Thoracic aorta (tissue), 2 donors: ENCODE measurements at places on chromosomes 2 and 18. TPM values are rescaled to one million over a fixed set of nuclear protein-coding genes. Genes with fewer than 3 reads are reported as not detected.

DNA sequence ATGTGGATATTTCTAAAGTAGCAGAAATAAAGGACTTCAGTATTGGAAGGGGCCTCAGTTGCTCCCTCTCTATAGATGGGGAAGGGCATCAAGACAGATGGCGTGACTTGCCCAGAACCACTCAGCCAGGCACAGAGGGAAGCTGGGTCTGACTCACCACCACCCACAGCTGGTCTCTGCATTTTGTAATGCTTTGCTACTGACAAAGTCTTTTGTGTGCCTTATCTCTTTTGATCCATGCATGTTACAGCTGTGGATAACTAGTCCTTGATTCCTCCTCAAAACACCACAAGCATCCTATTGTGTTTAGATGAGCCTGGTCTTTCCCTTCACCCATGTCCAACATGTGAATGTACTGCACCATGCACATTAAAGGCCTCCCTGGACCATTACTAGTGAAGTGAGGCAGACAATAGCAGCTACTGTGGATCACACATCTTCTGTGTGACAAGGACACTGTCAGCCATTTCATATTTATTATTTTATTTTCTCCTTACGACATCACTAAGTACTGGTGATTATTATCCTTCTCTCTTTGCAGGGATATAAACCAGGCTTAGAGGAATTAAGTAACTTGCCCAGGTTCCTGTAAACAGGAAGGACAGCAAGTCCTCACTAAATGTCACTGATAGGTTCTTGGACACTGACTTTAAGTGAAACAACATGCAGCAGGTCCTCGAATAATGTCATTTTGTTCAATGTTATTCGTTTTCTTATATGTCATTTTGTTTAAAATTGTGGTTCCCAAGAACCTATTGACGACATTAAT is 29.6 kb upstream of the IL37 start:
- H3K27me3 ChIP-seq, result no peaks in the 10 kb centered on the region
- H3K4me3 ChIP-seq, result no peak overlapping the region
- H3K27ac ChIP-seq, result no peak overlapping the region
- no peaks in the 10 kb centered on the region for H3K4me1 ChIP-seq

- no peak overlapping the region for H3K27ac ChIP-seq
- no peak for DNase-seq
- no peaks in the 10 kb centered on the region for H3K4me1 ChIP-seq
- no peaks in the 10 kb centered on the region for H3K36me3 ChIP-seq
- no peak overlapping the region for H3K4me3 ChIP-seq
- H3K27me3 ChIP-seq, result no peaks in the 10 kb centered on the region
These were observed 1530.9 kb upstream of the LRRTM1 start for GRCh38 chr2:81835321-81836000.

DNA sequence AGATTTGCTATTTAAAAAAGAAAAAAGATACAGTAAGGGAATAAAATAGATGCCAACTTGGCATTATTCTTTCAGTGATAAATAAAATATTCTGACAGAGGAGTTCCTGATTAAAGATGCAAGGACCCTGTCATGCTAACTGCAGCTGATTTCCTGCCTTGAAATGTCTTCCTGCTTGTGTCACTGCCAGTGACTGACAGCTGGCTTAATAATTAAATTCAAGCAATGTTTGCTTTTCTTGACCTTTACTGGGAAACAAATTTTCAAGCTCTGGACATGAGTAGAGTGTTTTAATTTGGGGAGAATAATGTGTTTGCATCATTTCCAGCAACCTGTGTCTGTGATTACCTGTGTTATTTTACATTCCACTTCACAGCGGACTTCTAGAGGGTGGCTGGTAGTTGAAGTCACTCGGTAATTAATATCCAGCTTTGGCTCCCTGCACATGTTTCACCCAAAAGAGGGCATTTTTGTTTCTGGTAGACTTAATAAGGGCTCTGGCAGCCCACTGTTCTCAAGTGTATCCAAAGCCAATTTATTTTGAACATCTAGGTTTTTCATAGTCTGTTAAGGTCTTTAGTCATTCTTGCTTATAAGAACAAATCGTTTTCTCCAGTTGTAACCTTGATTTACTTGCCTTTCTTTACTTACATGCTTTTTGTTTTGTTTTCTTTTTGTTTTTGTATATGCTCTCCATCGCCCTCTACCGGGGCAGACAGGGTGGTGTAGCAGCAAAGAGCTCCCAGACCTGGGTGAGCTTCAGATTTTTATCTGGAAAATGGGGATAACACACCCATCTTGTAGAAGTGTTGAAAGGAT is 48.5 kb upstream of the PROKR1 start:
- H3K27ac ChIP-seq, result no peak overlapping the region
- no peak overlapping the region for H3K4me3 ChIP-seq
- no peaks in the 10 kb centered on the region for H3K4me1 ChIP-seq

GRCh38 chr2:128603411-128603924 is 284.8 kb upstream of the HS6ST1 start:
- no peak overlapping the region for H3K4me3 ChIP-seq
- no peaks in the 10 kb centered on the region for H3K27me3 ChIP-seq
- peaks cover 13% of the 10 kb centered on the region for H3K4me1 ChIP-seq
- no peak for DNase-seq
- no peak overlapping the region for H3K27ac ChIP-seq

DNA sequence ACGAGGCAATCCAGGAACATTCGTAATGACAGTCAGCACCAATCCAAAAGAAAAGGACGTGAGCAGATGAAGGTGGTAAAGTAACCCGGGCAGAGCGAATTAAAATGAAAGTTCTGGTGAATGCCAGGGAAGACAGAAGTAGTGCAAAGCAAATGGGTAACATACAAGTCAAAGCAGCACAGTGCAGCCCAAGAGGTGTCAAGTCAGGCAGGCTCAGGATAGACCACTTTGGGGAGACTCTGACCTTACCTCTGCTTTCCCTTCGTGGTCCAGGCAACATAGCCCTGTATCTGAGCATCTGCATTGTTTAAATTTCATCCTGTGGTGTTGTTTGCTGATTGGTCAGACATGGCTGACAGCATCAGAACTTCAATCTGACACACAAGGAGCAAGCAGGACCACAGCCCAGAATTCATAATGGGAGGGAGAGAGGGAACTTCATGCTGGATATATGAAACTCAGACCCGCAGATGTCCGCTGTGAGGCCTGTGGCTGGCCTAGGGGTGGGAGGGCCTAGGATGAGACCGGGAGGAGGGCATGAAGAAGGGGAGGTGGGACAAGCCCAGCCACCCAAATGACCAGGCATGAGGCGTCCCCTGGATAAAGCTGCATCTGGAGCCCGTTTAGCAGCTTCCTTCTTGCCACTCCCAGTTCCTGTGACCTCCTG is 285.7 kb downstream of the TCF4 start:
- DNase-seq, result no peak
- H3K4me3 ChIP-seq, result peak overlapping the region; percentile 35
- no peaks in the 10 kb centered on the region for H3K27me3 ChIP-seq
- H3K36me3 ChIP-seq, result no peaks in the 10 kb centered on the region
- H3K27ac ChIP-seq, result no peak overlapping the region

DNA sequence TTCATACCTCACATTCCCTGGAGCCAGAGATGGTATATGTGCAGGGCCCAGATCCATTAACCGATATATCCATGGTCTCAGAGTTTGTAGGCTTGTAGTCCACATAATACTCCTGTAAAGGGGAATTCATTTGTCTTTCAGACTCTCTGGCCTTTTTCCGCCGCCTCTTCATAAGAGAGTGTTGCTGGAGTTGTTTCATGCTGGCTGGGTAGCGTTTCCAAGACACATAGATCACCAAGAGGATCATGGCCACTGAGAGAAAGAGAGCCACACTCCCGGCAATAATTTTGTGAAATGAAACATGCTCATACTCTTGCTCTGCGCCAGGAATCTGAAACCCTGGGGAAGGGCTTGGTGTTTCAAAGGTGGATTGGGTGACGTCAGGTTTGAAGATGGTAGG is 3.9 kb downstream of the LRRTM4 start:
- no peak overlapping the region for H3K4me3 ChIP-seq
- H3K36me3 ChIP-seq, result no peaks in the 10 kb centered on the region
- DNase-seq, result no peak

Gene TSGA10
- 0.68 TPM for total RNA-seq

Gene NABP1
- total RNA-seq, result 84.7 TPM
